Fibroblast of skin of back (primary cell): ENCODE measurements at places on chromosomes 6 and 20.

- no peak for DNase-seq
Observed at GRCh38 chr6:52545406-52546119, 31.3 kb downstream of the TRAM2 start.

- no peak for DNase-seq
Observed at GRCh38 chr20:35134880-35135279, 12.3 kb downstream of the EDEM2 start.

- DNase-seq: no peak
Observed at GRCh38 chr20:1357921-1358671, 29.2 kb upstream of the SDCBP2 start.

GRCh38 chr6:129517288-129517687 lies 192.7 kb downstream of the ARHGAP18 start:
- DNase-seq: no peak

GRCh38 chr6:72761761-72762160 lies 139.9 kb downstream of the KCNQ5 start:
- DNase-seq: no peak
